ENCODE measurements at places on chromosomes 2 and 18. TPM values are rescaled to one million over a fixed set of nuclear protein-coding genes. Genes with fewer than 3 reads are reported as not detected.

The LOXL3 gene
- 0.86 TPM for total RNA-seq

The CFC1 gene
- not detected for total RNA-seq

DNA sequence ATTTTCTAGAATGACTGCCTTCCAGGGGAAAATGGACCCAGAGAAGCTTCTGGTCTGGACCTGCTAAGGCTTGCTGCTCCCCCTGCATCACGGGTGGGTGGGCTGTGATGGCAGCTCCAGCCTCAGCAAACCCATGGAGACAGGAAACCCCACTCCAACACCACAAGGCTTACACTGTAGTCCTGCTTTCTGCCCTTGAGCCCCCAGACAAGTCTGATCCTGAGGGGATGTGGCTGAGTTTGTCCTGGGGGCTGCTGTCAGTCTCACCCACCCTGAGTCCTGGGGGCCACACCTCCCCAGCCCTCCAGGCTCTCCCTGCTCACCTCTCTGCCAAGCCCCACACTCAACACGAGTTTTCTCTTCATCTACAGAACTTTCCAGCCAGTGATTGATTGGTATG lies 279.4 kb downstream of the EIPR1 start:
- DNase-seq: peak; percentile 12

DNA sequence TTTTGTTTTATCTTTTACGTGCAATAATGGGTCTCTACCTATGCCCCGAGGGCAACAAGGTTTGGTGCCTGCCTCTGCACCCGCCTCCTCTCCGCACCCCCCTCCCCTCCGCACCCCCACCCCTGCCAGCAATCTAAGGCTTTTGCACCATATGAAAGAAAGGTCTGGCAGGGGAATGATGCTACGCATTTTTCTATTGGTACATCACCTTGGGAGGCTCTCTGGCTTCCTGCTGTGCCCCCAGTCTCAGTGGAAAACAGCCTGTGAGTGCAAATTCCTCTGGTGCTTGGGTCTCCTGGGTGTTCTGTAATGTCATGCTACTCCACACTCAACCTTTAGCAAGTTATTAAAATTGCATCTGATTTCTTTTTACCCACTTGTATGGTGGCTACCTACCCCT lies 161.3 kb upstream of the SMAD7 start:
- no peak for DNase-seq

GRCh38 chr2:238872628-238873380 lies 24.9 kb downstream of the TWIST2 start:
- DNase-seq: peak; percentile 27
